ENCODE measurements at places on chromosomes 2 and 18. TPM values are rescaled to one million over a fixed set of nuclear protein-coding genes. Genes with fewer than 3 reads are reported as not detected.

DNA sequence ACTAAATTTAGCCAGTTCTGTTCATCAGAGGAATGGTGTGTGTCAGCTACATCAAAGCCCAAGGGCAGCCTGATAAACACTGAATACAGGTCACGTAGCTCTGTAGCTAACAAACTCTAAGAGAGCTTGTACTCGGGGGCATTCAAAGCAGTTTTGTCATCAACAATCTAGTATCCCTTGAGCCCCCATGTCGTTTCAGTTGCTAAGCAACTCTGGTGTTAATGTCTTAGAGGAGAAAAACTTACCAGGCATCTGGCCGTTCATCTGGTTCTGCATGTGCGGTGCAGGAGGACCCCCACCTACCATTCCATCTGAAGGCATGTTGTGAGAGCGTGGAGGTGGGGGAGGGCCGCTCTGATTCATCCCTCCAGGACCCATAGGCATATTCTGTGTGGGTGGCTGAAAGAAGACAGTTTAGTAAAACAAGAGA lies 33.1 kb downstream of the SS18 start:
- no peak overlapping the region for H3K27ac ChIP-seq
- peaks cover 15% of the 10 kb centered on the region for H3K36me3 ChIP-seq
- peak; percentile 65 for DNase-seq

DNA sequence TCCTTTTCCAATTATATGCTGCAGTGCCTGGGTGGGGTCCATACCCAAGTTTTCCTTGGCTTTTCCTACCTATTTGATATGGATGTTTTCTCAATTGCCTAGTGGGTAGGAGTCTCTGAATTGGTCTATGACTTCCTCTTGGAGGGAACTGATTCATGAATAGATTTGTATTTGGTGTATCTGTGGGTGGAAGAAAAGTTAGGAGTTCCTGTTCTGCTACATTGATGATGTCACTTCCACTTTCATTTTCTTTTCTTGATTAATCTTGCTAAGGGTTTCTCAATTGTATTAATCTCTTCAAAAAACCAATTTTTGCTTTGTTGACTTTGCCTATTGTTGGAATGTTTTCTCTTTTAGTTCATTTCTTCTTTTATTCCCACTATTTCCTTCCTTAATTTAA lies 37.4 kb upstream of the SLC9A2 start:
- H3K4me3 ChIP-seq, result no peak overlapping the region
- no peak overlapping the region for H3K27ac ChIP-seq
- no peaks in the 10 kb centered on the region for H3K4me1 ChIP-seq
- H3K36me3 ChIP-seq, result no peaks in the 10 kb centered on the region
- no peaks in the 10 kb centered on the region for H3K27me3 ChIP-seq

GRCh38 chr2:139080244-139080643 lies 300.1 kb upstream of the NXPH2 start:
- DNase-seq, result no peak
- no peaks in the 10 kb centered on the region for H3K27me3 ChIP-seq
- no peak overlapping the region for H3K4me3 ChIP-seq
- H3K36me3 ChIP-seq, result no peaks in the 10 kb centered on the region
- H3K4me1 ChIP-seq, result no peaks in the 10 kb centered on the region

The SLC38A11 gene
- 0.07 TPM for polyA plus RNA-seq

- H3K27ac ChIP-seq, result no peak overlapping the region
- peak; percentile 83 for DNase-seq
These were observed 102.9 kb downstream of the KLHL29 start for GRCh38 chr2:23487735-23488492.
